Hypothalamus (tissue), 51 donors: ENCODE measurements at places on chromosomes 6 and 20.

DNA sequence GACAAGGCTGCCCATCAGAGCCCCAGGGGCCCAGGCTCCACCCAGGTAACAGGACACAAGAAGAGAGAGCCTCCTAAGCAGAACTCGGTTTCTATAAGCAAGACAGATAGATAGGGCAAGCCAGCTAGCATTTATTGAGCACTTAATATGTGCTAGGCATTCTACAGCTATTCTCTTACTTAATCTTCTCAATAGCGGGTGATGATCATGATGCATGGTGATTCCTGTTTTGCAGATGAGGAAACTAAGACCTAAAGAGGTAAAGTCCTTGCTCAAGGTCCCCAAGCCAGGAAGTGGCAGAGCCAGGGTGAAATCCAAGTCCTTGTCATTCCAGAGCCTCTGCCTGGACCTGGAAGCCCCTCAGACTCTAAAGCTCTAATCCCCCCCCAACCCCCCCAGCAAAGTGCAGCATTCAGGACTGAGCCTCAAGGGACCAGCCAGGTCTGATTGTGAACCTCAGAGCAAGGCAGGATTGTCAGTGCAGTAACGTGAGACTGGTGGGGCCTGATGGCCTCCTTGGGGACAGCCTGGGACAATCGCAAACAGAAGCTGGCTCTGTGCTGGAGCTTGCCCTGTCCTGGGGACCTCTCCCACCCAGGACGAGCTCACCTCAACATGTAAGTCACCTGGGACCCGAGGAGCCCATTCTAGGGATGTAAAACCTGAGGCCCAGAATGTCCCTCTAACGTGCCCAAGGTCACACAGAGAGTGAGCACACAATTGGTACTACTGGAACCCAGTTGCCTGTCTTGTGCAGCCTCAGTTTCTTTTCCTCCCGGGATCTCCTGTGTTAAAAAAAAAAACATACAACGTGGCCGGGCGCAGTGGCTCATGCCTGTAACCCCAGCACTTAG, 48.4 kb upstream of the PTGIS start:
- no peak for DNase-seq

GRCh38 chr6:122696853-122697252, 82.7 kb upstream of the FABP7 start:
- DNase-seq, result no peak

GRCh38 chr6:67608099-67608749, 1026.9 kb upstream of the ADGRB3 start:
- DNase-seq, result no peak

DNA sequence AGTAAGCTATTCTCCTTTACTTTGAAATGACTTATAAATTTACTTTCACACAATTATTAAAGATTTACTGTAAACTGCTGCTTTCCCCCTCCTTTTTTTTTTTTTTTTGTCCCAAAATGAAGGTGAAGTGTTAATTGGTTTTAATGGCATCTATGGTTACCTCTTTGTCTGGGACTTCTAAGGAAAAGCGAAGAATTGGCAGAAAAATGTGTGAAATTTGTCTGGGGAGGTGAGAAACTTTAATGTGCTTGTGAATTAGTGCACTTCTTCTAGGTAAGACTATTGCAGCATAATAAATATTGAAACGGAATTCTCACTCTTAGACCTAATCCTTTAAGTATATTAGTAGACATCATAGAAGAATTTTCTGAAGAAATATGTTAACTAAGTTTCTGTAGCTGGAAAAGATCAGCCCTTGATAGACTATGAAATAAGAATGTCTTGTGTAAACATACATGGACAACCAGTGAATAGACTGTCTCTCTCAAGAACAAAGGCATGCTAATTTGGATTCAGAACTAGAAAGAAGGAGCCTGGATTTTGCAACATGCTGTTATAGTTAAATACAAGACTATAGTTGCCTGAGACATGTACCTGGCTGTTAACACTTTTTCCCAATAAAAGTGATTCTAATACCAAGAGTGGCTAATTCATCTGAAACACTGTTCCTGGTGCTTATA, 23.9 kb downstream of the FLRT3 start:
- DNase-seq, result no peak

GRCh38 chr6:41774841-41775240, 4.9 kb downstream of the FRS3 start:
- no peak for DNase-seq

GRCh38 chr20:19890445-19891051, 126.6 kb upstream of the NAA20 start:
- DNase-seq, result no peak

DNA sequence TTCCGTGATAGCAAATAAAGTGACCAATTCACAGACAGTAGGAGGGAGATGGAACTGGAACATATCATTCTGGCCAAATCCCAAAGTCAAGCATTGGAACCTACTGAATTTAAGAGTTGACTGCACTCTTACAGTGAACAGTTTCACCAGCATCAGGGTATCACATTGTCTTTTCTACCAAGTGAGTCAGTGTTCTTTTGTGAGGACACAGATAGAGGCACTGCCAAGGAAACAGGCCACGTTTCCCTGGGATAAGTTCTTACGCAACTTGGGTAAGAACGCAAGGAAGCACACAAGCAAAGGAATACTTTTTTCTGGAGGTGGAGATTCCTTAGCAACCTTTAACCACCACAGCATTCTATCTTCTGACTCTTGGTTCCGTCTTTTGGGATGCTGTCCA, 28.6 kb upstream of the ENPP5 start:
- DNase-seq, result no peak

DNA sequence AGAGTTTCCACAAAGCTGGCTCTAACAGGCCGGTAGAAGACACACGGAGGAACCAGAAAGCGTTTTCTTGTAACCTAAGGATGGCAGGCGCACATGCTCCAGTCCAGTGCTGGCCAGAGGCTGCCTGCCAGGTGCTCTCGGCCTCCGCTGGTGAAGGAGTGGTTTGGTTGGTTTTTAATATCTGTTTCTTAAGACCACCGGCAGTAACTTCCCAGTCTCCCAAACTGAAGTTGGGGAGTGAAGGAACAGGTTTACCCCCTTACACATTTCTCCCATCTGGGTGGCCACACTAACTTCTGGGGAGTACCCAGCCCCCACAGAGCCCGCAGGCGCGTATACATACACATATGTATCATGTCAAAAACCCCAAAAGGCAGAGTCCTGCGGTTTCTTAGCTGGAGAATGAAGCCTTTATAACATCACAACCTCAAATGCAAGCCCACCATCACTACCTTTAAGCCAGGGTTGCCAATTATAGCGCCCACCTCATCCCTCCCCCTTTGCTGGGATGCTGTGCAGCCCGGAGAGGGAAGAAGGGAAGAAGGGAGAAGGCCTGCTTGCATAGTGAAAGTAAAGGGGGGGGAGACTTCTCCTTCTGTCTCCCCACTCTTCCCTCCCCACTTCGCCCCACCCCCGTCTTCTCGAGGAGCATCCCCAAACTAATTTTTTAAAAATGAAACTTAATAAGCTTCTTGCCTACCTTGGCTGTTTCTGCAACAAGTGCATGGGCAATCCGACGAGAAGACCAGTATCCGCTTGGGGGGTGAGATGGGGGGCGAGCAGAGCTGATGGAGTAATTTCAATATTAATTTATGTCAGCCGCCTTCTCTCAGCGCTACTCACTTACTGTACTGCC, 1.0 kb downstream of the TRERF1 start:
- DNase-seq, result no peak

DNA sequence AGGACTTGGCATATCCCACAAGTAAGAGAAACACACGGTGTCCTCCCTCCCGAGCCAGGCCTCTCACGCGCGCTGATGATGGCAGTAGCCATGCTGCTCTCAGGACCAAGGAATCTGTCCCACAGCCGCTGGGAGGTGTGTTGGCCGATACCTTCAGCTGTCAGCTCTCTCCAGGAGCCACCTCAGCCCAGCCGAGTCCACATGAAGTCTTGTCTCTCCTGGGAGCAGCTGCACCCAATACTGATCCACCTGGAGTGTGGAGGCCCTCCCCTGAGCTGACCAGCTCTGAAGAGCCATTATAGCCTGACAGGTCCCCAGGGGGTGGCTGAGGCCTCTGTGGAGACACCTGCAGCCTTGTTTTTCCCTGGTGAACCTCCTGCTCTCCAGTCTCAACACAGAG, 23.8 kb upstream of the NXT1 start:
- no peak for DNase-seq

GRCh38 chr20:42553374-42553773, 636.3 kb downstream of the PTPRT start:
- no peak for DNase-seq

DNA sequence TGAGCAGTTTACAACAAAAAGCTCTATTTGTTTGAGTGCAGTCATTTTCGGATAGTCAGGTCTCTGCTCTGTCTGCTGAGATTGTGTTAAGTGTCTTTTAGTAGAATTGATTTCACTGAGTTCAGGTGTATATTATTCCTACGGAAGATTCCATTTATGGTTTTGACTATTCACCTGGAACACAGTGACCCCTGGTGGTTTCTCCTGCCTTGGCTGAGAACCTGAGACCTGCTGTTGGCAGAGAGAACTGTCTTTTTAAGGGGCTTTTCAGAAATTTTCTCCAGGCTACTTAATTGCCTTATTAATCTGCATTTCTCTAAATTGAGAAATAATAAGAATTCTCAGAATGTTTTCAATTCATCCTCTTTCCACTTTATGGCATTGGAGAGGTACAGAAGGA, 508.0 kb downstream of the TBC1D32 start:
- no peak for DNase-seq

DNA sequence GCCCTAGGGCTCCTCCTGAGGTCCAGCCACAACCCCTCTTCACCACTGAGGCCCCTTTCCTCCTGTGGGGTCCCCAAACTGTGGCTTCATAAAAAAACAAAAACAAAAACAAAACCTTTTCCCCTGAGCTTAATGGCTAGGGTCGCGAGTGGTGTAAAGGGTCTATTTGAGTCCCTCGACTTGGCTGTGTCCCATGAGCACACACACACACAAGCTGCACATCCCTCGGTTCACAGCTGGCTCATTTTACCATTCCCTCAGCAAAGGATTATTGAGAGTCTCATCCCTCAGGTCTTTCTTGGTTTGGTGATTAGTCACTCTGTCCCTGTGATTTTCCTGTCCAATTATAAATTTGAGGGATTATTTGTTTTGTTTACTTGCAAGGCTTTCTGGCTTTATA, 206.1 kb upstream of the SASH1 start:
- no peak for DNase-seq

DNA sequence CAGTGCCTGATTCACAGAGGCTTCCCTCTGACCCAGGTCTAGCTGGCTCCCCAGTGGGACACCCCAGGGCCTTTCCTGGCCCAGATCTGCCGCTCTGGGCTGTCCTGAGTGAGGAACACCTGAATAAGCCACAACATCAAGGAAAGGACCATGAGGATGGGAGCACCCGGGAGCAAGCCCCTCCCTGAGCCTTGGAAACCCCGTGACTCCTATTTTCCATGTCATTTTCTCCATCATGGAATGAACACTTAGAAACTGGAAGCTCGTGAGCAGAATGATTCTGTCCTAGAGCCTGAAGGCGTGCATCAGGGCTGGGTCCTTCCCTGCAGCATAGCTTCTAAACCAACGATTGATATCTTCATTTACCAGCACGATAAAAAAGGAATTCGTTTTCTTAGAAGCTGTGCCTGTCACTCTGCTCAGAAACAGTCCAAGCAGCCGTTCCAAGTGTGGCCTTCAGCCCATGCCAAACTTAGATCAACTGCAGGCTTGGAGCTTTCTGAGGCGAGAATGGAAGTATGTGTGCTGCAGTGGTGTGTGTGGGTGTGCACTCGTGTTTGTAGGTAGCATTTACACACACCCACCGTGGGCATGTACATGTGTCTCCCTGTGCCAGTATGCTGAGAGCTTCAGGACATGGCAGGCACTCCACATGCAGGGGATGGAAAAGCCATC, 83.2 kb upstream of the FOXC1 start:
- no peak for DNase-seq

- DNase-seq, result no peak
These were observed 52.5 kb downstream of the MKKS start for GRCh38 chr20:10381477-10381876.

DNA sequence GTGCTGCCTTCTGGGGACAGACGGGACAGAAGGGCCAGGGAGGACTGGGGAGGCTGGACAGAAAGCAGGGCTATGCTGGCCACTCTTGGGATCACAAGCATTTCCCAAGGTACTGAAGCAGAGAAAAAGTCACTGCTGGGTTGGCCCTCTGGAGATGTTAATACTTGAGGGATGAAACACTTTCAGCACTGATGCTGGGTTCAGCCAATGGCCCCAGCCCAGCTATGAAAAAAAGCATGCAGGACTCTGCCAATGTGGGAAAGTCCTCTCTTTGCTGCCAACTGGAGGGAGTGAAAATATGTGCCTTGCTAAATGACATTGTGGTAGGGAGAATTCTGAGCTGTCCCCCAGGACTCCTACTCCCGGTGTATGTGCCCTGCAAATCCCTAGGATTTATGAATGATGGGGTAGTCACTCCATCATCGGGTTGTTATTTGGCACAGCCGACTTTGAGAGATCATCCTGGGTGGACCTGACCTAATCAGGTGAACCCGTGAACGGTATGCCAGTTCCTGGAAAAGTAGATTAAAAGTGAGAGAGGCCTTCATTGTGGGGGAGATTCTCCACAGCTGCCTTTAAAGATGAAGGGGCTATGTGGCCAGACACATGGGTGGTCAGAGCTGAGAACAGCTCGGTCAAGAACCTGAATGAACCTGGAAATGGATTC, 119.9 kb upstream of the TRAF3IP2 start:
- DNase-seq, result peak; percentile 57

DNA sequence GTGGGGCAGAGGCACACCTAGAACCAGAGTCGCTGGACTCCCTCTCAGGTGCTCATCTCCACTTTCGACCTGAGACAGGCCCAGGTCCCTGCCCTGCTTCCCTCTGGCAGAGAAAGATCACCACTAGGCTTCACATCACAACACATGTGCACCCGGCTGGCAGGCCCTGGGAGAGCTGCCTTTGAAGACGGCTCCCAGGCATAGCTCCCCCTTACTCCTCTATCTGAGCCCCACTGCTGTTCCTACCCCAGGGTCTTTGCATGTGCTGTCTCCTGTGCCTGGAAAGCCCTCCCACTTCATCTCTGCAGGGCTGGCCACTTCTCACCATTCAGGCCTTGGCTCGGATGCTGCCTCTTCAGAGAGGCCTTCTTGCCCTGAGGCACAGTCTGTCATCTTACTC, 89.2 kb downstream of the NOL4L start:
- DNase-seq, result no peak

DNA sequence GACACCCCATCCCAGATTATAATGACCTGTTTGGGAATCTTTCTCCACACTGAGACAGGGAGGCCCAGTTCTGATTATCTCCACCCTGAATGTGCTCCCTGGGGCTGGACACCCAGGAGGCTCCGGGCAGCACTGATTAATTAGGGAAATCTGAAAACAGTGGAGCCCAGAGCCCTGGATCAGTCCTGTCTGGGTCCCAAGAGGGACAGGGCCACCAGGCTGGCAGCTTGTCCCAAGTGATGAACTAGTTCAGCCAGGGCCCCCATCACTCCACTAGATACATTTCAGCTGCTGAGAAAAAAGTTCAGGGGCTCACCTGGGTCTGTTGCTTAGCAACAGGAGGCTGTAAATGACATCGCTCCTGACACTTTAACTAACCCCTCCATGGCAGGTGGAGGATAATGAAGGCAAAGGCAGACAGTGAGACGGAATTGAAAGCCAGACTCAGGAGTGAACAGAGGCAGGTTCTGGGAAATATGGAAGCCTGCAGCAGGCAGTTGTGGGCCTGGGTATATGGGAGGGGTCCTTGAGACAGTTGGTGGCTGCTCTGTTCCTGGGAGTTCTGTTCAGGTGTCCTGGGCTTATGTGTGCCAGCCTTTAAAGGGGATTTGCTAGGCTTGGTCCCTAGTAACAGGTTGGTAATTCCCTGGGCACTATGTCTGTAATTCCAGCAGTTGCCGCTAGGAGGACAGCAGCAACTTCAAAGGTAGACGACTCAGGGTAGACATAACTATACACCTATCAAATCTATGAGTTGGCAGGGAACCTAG, 78.3 kb upstream of the CTNNBL1 start:
- no peak for DNase-seq
